ENCODE measurements at places on chromosomes 1 and 21. TPM values are rescaled to one million over a fixed set of nuclear protein-coding genes. Genes with fewer than 3 reads are reported as not detected.

- peak; percentile 17 for DNase-seq
These were observed 27.5 kb downstream of the OVGP1 start for GRCh38 chr1:111399792-111400610.

DNA sequence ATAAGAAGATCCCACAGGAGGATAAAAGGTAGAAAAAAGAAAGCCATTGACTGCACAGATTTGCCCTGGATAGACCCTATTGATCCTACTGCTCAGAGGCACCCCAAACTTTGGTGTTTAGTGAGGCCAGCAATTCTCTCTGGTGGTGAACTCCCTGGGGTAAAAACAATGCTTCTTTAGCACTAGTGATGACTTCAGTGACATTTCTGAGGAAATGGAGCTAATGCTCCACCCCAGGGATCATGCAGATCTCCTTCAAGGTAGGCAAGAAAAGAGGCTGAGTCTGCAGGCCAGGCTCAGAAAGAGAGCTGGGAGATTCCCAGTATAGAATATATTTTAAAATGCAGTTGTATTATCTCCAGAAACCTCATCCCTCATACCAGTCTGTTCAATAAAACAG is 140.3 kb downstream of the LMX1A start:
- DNase-seq: no peak

DNA sequence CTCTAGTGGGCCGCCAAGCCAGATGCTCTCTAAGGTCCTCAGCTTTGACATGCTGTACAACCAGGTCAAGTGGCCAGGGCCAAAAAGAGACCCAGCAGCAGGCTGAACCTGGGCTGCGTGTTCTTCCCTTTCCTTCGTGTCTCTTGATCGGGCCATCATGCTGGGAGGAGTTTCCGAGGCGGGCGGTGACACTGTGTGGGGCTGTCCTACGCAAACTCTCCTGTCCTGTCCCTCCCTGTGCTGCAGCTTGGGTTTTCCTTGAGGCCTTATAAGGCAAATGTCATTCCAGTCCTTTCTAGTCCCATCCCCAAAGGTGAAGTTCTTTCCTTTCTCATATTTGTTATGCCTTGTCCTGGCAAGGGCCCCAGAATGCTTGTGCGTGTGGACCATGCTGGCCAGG is 56.7 kb downstream of the ARHGEF10L start:
- no peak for DNase-seq

GRCh38 chr1:8213136-8213535 is 104.8 kb upstream of the SLC45A1 start:
- DNase-seq: no peak

DNA sequence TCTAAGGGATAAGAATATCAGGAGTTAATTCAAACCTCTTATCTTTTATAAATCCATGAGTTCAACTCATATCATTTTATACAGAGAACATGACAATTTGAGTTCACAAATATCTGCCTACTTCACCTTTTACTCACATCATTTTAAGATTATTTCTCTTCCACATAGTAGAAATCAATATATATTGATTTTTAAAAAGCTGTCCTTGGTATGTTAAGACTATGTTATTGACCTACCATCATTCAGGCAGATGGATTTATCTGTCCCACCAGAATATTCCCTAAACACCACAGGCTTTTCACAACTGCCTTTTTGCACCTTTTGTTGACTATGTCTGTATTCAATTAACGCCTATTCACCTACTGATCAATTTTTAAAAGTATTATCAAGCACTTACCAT is 13.5 kb downstream of the DRAM2 start:
- no peak for DNase-seq

DNA sequence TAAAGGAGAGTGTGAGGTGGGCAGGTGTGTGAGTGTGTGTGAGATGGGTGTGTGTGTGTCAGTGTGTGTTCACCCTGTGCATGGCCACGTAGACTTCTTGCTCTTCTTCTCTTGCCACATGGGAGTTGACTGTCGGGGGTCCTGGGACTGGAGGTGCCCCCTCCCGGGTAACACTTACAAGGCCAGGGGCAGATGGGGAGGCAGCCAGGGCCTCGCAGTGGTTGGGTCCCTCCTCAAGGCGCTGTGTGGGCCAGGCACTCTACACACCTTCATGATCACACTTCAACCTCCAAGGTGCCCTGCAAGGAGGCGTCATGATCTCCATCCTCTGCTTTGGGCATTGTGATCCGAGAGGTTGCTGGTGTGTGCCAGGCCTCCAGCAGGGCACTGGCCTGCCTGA is 2.3 kb downstream of the PLA2G2F start:
- DNase-seq: no peak

- DNase-seq: no peak
These were observed 22.7 kb downstream of the SERBP1 start for GRCh38 chr1:67407498-67407897.

GRCh38 chr1:156162430-156163037 is 9.1 kb downstream of the SEMA4A start:
- DNase-seq: no peak

- DNase-seq: no peak
These were observed 81.8 kb upstream of the WARS2 start for GRCh38 chr1:119222271-119222670.

- no peak for DNase-seq
These were observed 73.9 kb downstream of the RAB3GAP2 start for GRCh38 chr1:220198186-220199005.

DNA sequence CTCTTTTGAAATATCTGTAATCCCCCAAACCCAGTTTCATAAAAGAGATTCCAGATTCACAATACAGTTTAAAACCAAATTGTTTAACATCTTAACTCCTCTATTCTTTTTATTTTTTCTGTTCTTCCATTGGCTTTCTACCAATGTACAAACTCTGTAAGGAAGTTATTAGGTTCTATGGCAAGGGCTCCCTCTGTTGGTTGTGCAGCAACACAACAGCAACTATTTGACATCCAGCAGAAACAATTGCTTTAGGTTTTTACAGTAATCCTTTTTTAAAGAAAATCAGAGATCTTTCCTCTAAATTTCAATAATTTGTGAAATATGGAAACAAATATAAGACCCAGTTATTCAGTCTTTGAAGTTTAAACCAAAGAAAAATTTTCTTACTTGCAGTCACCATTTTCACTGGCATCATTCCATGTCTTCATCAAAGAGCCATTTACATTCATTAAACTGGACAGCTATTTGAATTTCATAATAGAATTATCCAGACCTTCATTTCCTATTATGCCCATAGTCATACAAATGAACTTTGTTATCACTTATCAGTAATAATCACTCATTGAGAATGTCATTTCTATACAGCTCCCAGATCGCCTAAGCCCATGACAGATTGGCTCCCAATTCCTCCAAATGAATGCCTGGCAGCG is 46.5 kb upstream of the RNF11 start:
- peak; percentile 64 for DNase-seq

GRCh38 chr1:205703072-205703471 is 22.8 kb upstream of the SLC45A3 start:
- no peak for DNase-seq

SH3D21 gene
- total RNA-seq: 0.82 TPM

LRRN2 gene
- total RNA-seq: 7.7 TPM

TSACC gene
- total RNA-seq: not detected

RASSF5 gene
- total RNA-seq: 0.82 TPM

ITLN1 gene
- total RNA-seq: not detected

PLA2G2C gene
- total RNA-seq: not detected

TMPRSS15 gene
- total RNA-seq: not detected
